Central memory CD4-positive, alpha-beta T cell (primary cell): ENCODE measurements at places on chromosomes 12 and 14.

DNA sequence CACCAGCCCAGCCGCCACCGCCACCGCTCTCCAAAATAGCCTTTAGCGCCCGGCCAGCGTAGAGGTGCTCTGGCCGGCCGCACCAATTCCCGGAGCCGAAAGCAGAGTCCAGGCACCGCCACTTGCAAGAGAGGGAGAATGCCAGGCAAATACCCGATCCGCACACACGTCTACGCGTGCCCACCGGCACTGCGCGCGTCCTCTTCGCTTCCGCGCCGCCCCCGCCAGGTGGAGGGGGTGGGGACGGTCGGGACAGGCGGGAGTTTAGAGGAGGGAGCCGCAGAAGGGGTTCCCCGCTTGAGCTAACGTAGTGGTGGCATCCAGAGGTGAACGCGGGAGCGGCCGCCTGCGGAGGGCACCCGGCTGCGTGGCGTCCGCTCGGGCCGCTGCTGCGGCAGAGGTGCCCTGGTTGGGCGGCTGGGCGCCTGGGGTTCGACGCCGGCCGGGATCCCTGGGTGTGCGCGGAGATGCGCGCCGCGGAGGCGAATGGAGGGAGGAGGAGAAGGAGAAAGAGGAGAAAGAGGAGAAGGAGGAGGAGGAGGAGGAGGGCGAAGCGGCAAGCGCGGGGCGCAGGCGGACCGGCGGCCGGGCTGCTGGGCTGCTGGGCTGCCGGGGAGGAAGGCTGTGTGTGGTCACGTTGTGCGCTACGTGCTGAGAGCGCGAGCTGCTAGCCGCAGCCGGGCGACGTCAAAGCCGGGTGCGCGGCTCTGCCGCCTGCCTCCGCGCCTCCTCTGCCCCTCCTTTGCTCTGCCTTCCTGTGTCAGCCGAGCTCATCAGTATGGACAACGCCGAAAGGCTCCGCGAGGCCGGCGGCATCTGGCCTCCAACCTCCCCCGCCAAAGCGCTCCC is at the start of gene MDGA2:
MDGA2 (minus strand) TSS at position 140 of the 849 bp plus-strand sequence.
- no peak for DNase-seq

DNA sequence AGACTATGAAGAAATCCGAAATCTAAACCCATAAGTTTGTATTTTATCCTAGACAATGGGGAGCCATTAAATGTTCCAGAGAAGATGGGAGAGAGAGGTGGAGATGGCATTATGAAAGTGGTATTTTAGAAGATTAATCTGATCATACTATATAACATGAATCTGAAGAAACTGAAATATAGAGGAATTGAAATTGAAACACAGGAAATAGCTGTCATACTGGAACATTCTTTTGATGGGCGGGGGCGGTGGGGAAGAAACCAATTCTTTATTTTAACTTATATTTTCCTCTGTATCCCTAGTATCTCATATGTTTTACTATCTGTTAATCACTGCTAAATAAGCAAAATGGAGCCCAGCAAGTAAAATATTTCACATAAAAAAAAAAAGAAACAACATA is 27.0 kb upstream of the FOXN3 start:
- DNase-seq = no peak

GRCh38 chr12:32501835-32502333 is 102.5 kb downstream of the FGD4 start:
- no peak for DNase-seq

- no peak for DNase-seq
These were observed 72.9 kb upstream of the ELK3 start for GRCh38 chr12:96121271-96121711.

- no peak for DNase-seq
These were observed 55.4 kb downstream of the DAO start for GRCh38 chr12:108935159-108935763.

DNA sequence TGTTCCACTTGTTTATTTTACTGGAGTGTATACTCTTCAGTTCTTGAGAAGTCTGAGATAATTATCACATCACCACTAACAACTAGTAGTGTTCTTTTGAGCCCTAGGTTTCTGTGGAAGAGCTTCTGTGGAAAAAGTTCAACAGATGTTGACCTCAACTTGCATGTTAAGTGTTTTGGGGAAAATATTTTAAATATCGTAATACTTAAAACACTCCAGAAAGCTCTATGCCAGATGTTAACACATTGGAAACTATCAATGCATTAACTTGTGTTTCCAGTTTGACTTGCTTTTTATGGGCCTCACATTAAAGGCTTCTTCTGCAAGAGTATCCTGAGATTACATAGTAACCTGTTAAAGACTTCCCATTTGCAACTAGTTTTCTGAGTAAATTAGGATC is 173.1 kb downstream of the DUSP6 start:
- DNase-seq = no peak

DNA sequence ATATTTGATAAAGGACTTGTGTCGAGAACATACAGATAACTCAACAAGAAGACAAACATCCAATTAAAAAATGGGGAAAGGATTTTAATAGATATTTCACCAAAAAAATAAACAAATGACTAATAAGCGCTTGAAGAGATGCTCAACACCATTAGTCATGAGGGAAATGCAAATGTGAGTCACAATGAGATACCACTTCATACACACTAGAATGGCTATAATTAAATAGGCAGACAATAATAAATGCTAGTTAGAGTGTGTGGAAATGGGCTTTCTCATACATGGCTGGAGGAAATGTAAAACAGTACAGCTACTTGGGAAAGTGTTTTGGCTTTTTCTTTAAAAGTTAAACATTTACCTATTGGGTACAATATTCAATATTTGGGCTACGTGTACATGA is 34.8 kb downstream of the DLK1 start:
- no peak for DNase-seq

- DNase-seq = no peak
These were observed 62.2 kb downstream of the BMP4 start for GRCh38 chr14:53894456-53894855.

- DNase-seq = no peak
These were observed 21.1 kb downstream of the PLXNC1 start for GRCh38 chr12:94169495-94169894.

- no peak for DNase-seq
These were observed 154.3 kb downstream of the CEP83 start for GRCh38 chr12:94305130-94305957.

DNA sequence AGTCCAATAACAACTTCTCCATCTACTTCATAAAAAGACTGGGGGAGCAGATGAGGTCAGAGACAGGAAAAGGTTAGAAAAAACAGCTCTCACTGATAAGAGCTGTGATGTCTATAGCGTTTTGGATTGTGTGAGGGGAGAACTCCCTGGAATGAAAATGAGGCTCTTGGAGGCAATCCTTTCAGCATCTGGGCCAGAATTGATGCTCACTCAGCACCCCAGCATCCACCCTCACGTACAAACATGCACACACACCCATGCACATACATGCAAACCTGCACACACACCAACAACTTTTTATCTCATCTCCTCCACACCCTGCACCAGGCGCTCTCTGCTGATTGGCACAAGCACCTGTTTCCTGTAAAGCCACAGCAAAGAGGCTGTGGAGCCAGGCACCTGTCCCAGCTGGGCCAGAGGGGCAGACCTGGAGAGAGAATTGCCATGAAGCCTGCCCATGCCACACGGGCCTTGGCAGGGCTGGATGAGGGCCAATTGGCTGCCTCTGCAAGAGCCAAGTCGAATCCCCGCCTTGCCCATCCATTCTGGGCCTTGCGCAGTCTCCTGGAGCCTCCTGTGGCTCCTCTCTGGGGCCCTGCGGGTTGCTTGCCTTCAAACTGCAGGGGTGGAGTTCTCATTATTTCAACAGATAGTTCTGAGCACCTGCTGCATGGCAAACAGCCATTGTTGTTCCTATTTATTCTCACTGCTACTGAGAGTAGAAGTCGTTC is 53.1 kb downstream of the SYNE3 start:
- DNase-seq = peak; percentile 75

DNA sequence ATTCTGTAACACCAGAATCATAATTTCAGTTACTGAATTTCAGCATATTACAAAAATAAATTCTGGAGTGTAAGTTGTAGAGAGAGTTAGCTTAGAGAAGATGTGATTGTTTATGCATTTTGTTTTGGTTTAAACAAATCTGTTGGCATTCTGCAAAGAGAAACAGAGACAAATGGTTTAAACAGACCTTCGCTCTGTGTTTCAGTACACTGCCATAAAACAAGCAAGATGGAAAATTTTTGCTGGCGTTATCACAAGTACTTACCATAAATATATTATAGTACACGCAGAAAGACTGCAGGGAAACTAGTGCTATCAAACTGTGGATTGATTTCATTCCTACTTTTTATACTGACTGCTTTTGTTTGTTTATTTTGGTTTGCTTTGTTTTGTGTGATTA is 850.3 kb upstream of the FOXG1 start:
- no peak for DNase-seq

- DNase-seq = no peak
These were observed 106.3 kb upstream of the FRMD6 start for GRCh38 chr14:51545396-51545795.

GRCh38 chr12:92111256-92111655 is 34.4 kb downstream of the BTG1 start:
- no peak for DNase-seq

GRCh38 chr12:111653596-111653995 is 32.2 kb downstream of the BRAP start:
- no peak for DNase-seq

GRCh38 chr14:37546621-37547447 is 48.2 kb downstream of the FOXA1 start:
- DNase-seq = no peak

DNA sequence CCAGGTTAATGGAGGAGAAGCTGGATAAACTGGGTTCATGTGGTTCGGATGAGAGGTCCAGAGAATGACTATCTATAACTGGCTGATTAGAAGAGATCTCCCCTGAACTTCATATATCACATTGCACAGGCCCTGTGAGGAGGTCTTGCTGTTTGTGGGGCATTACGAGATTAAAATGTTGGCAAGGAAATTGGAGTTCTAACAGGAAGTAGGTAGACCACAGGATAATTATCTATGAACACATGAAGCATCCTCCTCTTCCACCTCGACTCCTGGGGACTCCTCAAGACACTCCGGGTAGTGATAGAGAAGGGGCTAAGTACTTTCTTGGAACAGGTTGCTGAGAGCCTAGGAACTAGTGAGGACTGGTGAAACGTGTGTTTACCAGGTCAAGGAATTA is 418.8 kb downstream of the KCNH5 start:
- no peak for DNase-seq

DNA sequence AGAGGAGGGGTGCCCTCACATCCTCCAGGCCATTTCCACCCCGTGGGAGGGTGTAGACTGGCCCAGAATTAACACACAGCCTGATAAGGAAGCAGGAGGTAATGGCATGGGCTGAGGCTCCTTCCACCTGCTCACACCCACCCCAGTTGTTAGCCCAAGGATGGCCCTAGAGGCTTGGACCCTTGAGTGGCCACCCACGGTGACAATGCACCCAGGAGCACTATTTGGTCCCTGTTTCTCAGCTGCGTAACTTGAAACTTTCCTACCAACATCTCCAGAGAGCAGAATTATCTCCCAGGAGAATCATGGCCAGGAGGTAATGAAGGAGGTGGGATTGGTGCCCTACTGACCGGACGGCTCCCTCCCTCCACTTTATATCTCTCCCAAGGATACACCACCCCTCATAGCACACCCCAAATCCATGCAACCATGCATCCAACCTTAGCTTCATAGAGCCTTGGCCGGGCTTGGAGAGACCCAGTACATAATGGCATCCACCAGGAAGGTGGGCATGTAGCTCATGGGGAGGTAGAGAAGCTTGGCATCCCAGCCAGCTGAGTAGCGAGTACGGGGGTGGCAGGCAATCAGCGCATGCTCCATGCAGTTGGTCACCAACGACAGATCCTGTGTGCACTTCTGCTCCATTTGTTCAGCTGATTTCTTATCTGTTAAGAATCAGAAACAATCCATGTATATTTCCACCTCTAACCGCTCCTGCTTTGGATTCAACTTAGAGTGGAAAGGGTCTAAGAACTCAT is 5.6 kb downstream of the RDH16 start:
- DNase-seq = no peak

GRCh38 chr14:68794851-68795596 is 2.2 kb upstream of the ZFP36L1 start:
- DNase-seq = peak; percentile 57

DNA sequence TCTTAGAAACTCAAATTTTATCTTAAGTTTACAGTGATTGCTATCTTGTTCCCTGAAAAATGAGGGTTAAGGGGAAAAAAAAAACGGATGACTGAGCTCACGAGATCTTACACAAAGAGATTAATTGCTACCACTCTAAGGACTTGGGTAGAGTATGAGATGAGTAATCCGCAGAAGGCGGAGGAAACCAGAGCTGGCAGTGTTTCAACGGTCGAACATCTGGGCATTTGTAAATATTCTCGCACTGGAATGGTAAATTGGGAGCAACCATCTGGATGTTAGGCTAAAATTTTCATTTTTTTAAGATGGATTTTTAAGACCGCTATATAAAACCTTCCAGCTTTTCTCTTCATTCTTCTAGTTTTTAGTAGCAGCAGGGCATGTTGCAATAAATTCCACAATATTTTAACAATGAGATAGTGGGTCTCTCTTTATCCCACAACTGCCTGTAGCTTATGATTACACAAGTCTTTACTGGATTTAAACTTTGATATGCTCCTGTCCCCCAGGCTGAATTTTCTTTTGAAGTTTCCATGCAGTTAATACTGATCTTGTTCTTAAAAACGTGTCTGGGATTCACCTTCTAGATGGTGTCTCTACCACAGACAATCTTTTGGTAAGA is 1324.1 kb downstream of the AACS start:
- DNase-seq = no peak

- no peak for DNase-seq
These were observed 99.5 kb downstream of the KIF26A start for GRCh38 chr14:104237651-104238423.

DNA sequence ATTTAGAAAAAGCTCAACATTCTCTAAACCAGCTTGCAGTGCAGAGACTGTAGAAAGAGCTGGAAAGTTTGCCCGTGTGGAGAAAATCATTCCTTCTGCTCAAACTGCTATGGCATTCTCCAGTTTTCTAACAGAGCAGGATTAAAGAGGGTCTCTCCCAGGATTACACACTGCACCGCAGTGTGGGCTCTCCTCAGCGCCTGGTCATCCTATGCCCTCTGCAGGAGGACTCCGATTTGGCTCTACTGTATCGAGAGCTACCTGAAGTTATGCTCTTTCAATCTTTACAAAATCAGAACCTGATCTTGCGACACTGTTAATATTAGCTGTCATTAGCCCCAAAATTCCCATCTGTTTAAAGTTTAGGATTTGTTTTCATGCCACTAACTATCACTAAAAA is 33.0 kb downstream of the BHLHE41 start:
- no peak for DNase-seq

- no peak for DNase-seq
These were observed 2.6 kb upstream of the SLC35E3 start for GRCh38 chr12:68743356-68743755.
